ENCODE measurements at places on chromosomes 3 and 15.
A peak's percentile ranks its signal among the peaks of the same experiment; 100 is the strongest.

- peak; percentile 69 for DNase-seq
Measured at GRCh38 chr15:75891895-75892294, 11.8 kb upstream of the FBXO22 start.

GRCh38 chr15:43441316-43441715 lies 51.6 kb downstream of the TP53BP1 start:
- peak; percentile 36 for DNase-seq

GRCh38 chr3:175511219-175511785 lies 652.2 kb downstream of the NAALADL2 start:
- no peak for DNase-seq

- no peak for DNase-seq
Measured at GRCh38 chr3:86934851-86935250, 56.1 kb downstream of the VGLL3 start.

GRCh38 chr15:90376789-90377188 lies 11.3 kb upstream of the IQGAP1 start:
- no peak for DNase-seq

GRCh38 chr3:149844091-149844490 lies 31.1 kb downstream of the RNF13 start:
- DNase-seq: no peak

- no peak for DNase-seq
Measured at GRCh38 chr3:158057666-158058065, 48.6 kb downstream of the SHOX2 start.

Measured in A172 (cell line).